GM12864 (cell line): ENCODE measurements at places on chromosomes 5 and 9.

- DNase-seq, result no peak
These were observed 24.1 kb upstream of the CACNA1B start for GRCh38 chr9:137853392-137853995.

DNA sequence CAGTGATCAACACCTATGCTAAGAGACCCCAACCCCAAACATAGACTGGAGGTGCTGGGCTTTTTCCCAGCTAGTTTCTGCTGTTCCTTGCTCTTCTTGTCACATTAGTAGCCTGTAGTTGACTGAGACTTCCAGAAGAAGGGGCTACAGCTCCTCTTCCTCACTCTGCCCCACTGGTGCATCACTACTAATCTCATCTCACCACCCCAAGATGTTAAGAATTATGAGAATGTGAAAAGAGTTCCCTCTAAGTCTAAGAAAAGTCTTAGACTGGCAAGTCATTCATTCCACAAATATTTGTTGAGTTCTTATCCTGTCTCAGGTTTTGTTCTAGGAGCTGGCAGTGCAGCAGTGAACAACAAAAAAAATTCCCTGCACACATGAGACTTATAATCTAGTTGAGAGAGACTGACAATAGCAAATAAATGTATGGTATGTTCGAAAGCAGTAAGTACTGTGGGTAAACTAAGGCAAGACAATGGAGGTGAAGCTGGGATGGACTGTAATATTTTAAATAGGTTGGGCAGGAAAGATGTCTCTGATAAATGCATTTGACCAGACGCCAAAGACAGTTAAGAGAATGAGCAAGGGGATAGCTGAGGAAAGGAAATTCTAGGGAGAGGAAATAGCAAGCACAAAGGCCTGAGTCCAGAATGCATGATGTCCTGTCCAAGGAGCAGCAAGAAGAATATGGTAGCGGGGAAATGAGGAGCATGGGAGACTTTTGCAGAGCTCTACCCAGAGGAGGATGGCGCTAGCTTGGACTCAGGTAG lies 92.3 kb downstream of the PTCD2 start:
- DNase-seq, result no peak

DNA sequence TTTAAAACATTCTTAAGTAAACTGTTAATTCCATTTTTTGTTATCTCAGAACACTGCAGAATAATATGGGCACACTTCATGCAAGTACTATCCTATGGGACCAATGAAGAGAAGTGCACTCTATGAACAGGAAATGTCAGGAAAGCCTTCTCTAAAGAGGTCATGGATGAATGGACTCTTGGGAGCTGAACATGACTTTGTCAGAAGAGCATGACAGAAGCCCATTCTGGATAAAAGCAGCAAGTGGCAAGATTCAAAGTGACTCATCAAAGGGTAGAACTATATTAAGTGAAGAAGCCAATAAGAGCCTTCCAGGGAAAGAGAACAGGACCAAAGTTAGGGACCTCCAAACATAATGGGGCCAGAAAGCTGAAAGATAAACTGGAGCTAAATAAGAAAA lies 94.0 kb downstream of the RAPGEF6 start:
- no peak for DNase-seq

DNA sequence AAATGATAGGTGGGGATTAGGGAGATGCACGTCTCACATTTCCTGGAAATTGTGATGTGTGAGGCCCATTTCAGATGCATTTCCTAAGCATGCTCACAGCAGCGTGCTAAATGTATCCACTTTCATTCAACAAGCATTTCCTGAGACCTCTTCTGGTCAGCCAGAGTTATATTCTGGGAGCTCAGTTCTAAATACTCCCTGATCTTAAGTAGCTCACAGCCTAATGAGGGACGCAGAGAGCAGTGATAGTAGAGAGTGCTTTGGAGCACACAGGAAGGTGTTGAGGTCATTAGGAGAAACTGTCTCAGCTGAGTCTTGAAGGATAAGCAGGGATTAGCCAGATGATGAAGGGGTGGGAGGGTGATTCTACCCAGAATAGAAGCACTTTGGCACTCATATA lies 46.2 kb upstream of the FSD1L start:
- DNase-seq, result no peak

- no peak for DNase-seq
These were observed 185.0 kb downstream of the ZNF608 start for GRCh38 chr5:124561451-124561850.

DNA sequence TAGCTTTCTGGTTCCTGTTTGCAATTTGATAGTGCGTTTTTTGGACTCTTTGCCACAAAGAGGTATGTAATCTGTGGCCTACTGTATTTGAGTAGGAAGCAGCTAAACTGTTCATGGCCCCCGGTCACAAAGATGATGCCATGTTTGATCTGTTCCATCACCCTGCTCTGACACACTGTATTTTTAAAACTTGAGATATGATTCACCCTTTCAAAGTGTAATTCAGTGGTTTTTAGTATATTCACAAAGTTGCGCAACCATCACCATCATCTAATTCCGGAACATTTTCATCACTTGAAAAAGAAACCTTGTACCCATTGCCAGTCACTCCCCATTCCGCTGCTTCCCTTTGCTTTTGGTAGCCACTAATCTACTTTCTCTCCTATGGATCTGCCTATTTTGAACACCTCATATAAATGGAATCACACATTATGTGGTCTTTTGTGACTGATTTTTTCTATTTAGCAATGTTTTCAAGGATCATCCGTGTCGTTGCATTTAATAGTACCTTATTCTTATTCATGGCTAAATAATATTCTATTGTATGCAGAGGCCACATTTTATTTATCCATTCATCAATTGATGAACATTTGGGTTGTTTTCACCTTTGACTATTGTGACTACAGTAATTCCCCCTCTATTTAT lies 141.6 kb downstream of the NR3C1 start:
- no peak for DNase-seq

GRCh38 chr5:73312146-73312871 lies 136.3 kb downstream of the FOXD1 start:
- no peak for DNase-seq

DNA sequence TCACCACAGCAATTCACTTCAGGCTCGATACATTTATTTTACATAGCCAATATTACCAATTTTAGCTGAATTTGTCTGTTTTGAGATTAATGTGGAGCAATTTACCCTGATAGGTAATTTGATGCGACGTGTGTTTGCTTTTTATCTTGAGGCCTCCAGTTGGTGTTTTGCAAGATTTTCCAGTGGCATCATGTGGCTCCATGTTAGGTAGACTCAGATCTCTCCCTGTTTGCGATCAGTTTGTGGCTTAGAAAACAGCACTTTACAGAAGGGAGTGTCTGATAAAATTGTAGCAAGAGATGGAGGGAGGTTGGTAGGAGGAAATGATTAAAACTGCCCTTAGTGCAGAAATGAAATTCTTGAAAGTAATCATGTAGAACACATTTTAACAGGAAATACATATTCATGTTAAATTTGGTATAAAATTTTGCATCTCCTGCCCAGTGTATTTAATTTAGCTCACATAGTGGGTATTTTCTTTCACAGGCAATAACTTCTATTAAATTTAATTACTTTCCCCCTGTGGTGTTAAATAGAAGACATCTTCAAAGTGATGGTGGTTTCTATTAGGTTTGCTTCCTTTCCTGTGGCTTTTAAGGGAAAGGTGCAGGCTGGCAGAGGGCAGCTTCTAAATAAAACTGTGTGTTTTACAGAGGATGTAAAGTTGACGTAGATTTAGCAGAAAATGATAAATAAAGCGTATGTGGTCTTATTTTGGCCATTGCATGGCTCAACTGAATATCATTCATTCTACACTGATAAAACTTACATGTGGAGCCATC lies 135.8 kb downstream of the KDM4C start:
- no peak for DNase-seq

- no peak for DNase-seq
These were observed 14.6 kb downstream of the CLK4 start for GRCh38 chr5:178612299-178612698.

DNA sequence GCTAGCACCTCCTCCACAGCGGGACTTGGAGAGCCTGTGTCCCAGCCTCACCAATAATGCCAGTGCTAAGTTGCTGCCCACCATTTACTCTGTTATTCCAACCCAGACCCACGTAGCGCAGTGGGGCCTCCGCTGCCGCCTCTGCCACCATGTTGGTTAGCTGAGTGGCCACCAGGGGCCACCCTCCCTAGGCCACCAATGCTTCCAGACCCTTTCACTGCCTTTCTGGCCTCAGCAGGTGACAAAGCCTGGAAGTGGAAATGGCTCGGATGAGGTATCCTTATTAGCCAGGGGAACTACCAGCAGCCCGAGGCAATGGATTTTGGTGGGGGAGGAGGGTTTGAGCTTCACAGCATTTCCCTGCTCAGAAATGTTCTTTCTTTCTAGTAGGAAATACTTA lies 110.1 kb downstream of the OSTF1 start:
- no peak for DNase-seq
